Activated CD4-positive, alpha-beta T cell treated with anti-CD3 and anti-CD28 coated beads for 4 hours (primary cell): ENCODE measurements at places on chromosomes 13 and 19.

DNA sequence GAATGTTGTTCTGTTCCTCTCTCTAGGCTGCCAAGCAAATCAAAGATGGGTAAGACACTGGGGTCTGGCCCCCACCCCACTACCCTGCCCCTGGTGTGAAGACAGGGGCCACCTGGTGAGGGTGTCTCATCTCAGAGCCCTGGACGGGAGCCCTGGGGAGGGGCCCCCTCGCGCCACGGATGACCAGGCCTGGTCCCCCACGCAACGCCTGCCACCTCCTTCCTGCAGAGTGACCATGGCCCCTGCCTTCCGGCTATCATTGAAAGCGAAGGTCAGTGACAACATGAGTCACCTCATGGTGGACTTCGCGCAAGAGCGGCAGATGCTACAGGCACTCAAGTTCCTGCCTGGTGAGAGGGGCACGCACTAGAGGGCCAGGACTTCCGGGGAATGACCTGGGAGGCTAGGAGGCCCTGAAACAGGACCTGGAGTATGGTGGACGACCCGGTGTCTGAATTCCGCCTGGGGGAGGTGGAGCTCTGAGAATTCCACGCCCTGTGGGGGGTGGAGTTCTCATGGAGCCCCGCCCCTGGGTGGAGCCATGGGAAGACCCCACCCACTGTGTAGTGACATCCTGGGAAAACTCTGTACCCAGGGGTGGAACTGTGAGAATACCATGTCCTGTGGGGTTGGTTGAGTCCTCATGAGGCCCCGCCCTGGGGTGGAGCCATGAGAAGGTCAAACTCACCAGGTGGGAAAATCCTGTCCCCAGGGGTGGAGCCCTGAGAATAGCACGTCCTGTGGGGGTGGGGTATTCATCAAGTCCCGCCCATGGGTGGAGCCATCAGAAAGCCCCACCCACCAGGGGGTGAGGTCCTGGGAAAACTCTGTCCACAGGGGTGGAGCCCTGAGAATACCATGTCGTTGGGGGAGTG, 6.1 kb downstream of the FSD1 start:
- no peak for DNase-seq

GRCh38 chr19:50728084-50728737, 5.0 kb downstream of the CLEC11A start:
- peak; percentile 48 for DNase-seq

GRCh38 chr13:111322001-111322915, 1.8 kb downstream of the TEX29 start:
- no peak for DNase-seq

- no peak for DNase-seq
These were observed 98.3 kb upstream of the UQCRFS1 start for GRCh38 chr19:29311191-29311790.

DNA sequence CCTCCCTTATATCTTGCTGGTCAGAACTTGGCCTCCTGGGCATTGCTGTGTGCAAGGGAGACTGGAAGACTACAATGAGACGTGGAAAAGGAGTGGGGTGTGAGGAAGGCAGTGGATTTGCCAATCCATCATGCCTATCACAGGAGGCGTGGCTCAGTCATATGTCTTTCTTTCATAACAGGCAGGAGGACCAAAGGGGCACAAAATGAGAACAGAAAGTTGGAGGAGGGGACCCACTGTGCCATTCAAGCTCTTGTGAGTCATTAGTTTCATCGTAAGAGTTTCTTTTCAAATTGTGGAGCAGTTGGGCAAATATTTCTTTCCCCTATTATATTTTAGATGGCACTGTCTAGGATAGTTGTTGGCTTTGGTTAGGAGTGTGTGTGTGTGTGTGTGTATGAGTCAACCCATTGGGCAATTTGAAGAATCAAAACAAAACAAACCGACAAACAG, 471.5 kb downstream of the TSHZ3 start:
- DNase-seq, result no peak

- no peak for DNase-seq
These were observed 139.9 kb downstream of the PCDH20 start for GRCh38 chr13:61275736-61276135.

GRCh38 chr19:35931874-35932202, 4.3 kb upstream of the LRFN3 start:
- DNase-seq, result no peak
